Calu3 (cell line): ENCODE measurements at places on chromosomes 7 and 10. TPM values are rescaled to one million over a fixed set of nuclear protein-coding genes. Genes with fewer than 3 reads are reported as not detected.

CARD11 gene
- 79.2 and 87.2 TPM in 2 replicates for total RNA-seq

WDR37 gene
- total RNA-seq, result 16.1 and 17.8 TPM in 2 replicates

CREM gene
- 19.0 and 20.3 TPM in 2 replicates for total RNA-seq

SLC26A4 gene
- total RNA-seq, result 0.09 TPM in 1 of 2 replicates, not detected in the other

CALHM3 gene
- total RNA-seq, result not detected in 2 replicates

SEMA3C gene
- total RNA-seq, result 61.1 and 67.7 TPM in 2 replicates

ACSM6 gene
- total RNA-seq, result not detected in 2 replicates

TUBAL3 gene
- not detected in 2 replicates for total RNA-seq

ATP6V0A4 gene
- 5.6 and 7.7 TPM in 2 replicates for total RNA-seq

PBLD gene
- total RNA-seq, result 8.9 TPM in 2 replicates

LRRC18 gene
- total RNA-seq, result not detected in 2 replicates

UCN3 gene
- total RNA-seq, result not detected in 2 replicates

STK31 gene
- 1.7 and 2.1 TPM in 2 replicates for total RNA-seq

PRPS1L1 gene
- not detected in 2 replicates for total RNA-seq

DNA sequence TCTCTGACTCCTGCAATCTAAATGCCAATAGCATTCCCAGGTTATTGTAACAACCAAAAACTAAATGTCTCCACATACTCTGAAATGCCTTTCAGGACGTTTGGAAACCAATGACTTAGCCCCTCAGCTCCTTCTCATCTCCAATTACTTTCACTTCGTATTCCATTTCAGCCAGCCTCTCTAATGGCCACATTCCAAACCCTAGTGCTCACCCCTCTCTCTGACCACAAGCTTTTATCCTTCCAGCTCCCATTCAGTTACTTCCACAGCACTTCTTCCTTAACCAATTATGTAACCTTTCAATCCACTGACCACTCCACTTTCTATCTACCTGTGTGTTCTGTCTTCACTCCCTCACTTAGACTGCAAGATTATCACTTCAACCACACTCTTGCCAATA lies 4.3 kb downstream of the NOC3L start:
- H3K27me3 ChIP-seq, result no peaks in the 10 kb centered on the region
- peaks cover 14% of the 10 kb centered on the region for H3K36me3 ChIP-seq
- H3K4me3 ChIP-seq, result peak overlapping the region; percentile 33
- peak; percentile 10 for DNase-seq
- peaks cover 13% of the 10 kb centered on the region for H3K4me1 ChIP-seq

- H3K36me3 ChIP-seq, result no peaks in the 10 kb centered on the region
- H3K27me3 ChIP-seq, result no peaks in the 10 kb centered on the region
- H3K4me1 ChIP-seq, result no peaks in the 10 kb centered on the region
- H3K4me3 ChIP-seq, result no peak overlapping the region
- no peak for DNase-seq
Measured at GRCh38 chr10:129717816-129718547, 246.1 kb downstream of the EBF3 start.

GRCh38 chr7:99693427-99694200 lies 13.8 kb upstream of the CYP3A5 start:
- no peaks in the 10 kb centered on the region for H3K36me3 ChIP-seq
- H3K27me3 ChIP-seq, result no peaks in the 10 kb centered on the region
- H3K27ac ChIP-seq, result no peak overlapping the region
- DNase-seq, result peak; percentile 45
- peak overlapping the region; percentile 9 for H3K4me3 ChIP-seq
- H3K4me1 ChIP-seq, result peaks cover 26% of the 10 kb centered on the region

- peak overlapping the region; percentile 67 for H3K27ac ChIP-seq
- peak; percentile 36 for DNase-seq
- H3K4me3 ChIP-seq, result peak overlapping the region; percentile 80
- peaks cover 25% of the 10 kb centered on the region for H3K4me1 ChIP-seq
Measured at GRCh38 chr7:121395494-121395960, 581 bp downstream of the FAM3C start.

- no peaks in the 10 kb centered on the region for H3K27me3 ChIP-seq
- H3K4me3 ChIP-seq, result no peak overlapping the region
- no peak for DNase-seq
- H3K4me1 ChIP-seq, result no peaks in the 10 kb centered on the region
- no peak overlapping the region for H3K27ac ChIP-seq
Measured at GRCh38 chr7:135441791-135442190, 68.1 kb downstream of the CNOT4 start.

- no peak overlapping the region for H3K27ac ChIP-seq
- no peak for DNase-seq
- no peaks in the 10 kb centered on the region for H3K27me3 ChIP-seq
- peaks cover 20% of the 10 kb centered on the region for H3K4me1 ChIP-seq
- no peaks in the 10 kb centered on the region for H3K36me3 ChIP-seq
- no peak overlapping the region for H3K4me3 ChIP-seq
Measured at GRCh38 chr7:96014617-96015016, 242.3 kb downstream of the DYNC1I1 start.

- no peaks in the 10 kb centered on the region for H3K27me3 ChIP-seq
- H3K4me3 ChIP-seq, result peak overlapping the region; percentile 51
- H3K27ac ChIP-seq, result peak overlapping the region; percentile 68
- H3K4me1 ChIP-seq, result peaks cover 81% of the 10 kb centered on the region
Measured at GRCh38 chr7:116686812-116687419, 14.9 kb downstream of the MET start.

- DNase-seq, result no peak
- no peaks in the 10 kb centered on the region for H3K36me3 ChIP-seq
- no peak overlapping the region for H3K27ac ChIP-seq
Measured at GRCh38 chr10:113882240-113882639, 27.8 kb downstream of the NHLRC2 start.

GRCh38 chr7:137829337-137829992 lies 17.3 kb downstream of the DGKI start:
- no peak overlapping the region for H3K4me3 ChIP-seq
- H3K4me1 ChIP-seq, result no peaks in the 10 kb centered on the region
- H3K36me3 ChIP-seq, result no peaks in the 10 kb centered on the region
- no peak overlapping the region for H3K27ac ChIP-seq
- peaks cover 33% of the 10 kb centered on the region for H3K27me3 ChIP-seq

DNA sequence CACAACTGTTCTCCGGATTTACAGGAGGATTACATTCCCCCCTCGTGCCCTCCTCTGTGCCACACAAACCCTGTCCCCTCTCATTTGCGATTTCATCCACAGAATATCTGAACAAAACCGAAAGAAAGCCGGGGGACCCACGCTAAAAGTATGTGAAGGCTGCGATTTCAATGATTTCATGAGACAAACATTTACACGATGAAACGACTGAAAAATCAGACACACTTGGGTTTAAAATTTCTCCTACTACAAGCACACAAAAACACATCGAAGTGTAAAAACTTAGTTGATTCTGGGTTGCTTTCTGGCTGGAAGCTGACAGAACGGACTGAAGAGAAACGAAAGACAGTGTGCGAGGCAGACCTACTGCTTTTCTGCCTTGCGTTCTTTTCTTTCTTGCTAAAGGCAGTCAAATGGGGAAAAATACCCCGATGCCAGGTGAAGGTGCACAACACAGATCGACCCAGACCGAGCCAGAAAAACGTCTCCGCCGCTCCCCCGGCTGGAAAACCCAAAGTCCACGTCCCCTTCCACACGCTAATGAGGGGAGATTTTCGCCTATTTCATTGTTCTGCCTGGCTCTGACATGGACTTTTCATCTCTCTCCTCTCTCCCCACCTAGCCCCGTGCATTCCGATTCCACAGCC lies 1.2 kb downstream of the HIPK2 start:
- DNase-seq, result peak; percentile 18
- peak overlapping the region; percentile 95 for H3K4me3 ChIP-seq
- H3K36me3 ChIP-seq, result peaks cover 25% of the 10 kb centered on the region

GRCh38 chr10:21183025-21183424 lies 285.9 kb upstream of the NEBL start:
- H3K36me3 ChIP-seq, result no peaks in the 10 kb centered on the region
- DNase-seq, result no peak
- peaks cover 34% of the 10 kb centered on the region for H3K4me1 ChIP-seq

DNA sequence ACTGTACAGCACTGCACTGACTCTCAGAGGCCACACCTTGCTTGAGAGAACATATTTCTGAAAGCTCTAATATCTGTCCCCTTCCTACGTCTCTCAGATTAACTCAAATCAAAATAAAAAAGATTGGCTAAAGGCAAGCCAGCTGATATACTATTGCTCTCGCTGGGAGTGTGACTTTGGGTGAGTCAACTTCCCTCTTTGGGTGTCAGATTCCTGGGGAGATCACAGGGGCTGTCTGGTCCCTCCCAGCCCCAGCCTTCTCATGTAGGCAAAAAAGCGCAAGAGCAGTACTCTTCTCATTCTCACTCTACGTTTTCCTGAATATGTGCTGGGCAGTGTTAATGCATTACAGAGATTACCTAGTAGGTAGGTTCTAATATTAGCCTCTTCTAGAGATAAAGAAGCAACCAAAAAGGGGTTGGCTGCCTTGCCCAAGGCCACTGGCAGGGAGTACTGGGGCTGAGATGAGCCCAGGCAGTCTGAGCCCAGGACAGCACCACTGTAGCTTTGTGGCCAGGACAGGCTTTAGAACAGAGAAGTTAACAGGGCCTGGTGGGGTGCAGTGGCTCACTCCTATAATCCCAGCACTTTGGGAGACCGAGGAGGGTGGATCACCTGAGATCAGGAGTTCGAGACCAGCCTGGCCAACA lies 9.1 kb upstream of the DENND2A start:
- H3K36me3 ChIP-seq, result no peaks in the 10 kb centered on the region
- DNase-seq, result no peak
- peaks cover 14% of the 10 kb centered on the region for H3K4me1 ChIP-seq
- no peak overlapping the region for H3K27ac ChIP-seq
- no peak overlapping the region for H3K4me3 ChIP-seq

GRCh38 chr7:24921362-24921679 lies 58.7 kb downstream of the OSBPL3 start:
- peak overlapping the region; percentile 4 for H3K4me3 ChIP-seq
- peaks cover 68% of the 10 kb centered on the region for H3K4me1 ChIP-seq
- H3K27ac ChIP-seq, result peak overlapping the region; percentile 67
